ENCODE measurements at places on chromosomes 11 and 22.
A peak's percentile ranks its signal among the peaks of the same experiment; 100 is the strongest.

DNA sequence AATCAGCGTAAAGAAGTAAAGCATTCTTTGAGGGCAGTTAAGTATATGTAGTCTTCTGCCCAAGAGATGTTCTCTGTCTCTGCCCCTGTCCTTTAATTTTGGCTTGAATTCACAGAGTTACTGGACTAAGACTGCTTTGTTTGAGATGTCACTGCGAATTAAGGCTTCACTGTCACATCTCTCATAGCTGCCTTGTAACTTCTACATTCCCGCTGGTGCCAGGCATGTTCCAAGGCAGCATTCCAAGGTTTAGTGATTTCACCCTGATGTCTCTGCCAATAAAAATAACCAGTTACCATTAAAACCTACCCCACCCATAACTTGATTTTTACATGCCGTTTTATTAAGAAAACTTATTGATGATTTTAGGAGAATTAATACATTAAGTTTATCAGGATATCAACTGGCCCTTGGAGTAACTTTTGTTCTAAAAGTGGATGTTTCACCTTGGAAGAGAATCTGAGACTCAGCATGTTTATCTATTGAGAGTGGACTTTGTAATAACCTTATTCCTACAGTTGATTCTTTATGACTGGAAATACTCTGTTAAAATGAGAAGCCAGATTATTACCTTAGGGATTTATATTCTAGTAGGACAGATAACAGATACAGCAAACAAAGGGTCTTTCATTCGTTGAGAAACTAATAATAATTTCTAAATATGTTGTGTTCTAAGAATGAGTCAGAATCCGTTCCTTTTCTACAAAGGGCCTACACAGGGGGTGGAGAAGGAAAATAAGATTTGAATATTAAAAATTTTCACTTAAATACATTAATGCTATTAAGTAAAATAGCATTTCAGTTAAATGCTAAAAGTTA is 110.2 kb downstream of the UVRAG start:
- no peak for DNase-seq

DNA sequence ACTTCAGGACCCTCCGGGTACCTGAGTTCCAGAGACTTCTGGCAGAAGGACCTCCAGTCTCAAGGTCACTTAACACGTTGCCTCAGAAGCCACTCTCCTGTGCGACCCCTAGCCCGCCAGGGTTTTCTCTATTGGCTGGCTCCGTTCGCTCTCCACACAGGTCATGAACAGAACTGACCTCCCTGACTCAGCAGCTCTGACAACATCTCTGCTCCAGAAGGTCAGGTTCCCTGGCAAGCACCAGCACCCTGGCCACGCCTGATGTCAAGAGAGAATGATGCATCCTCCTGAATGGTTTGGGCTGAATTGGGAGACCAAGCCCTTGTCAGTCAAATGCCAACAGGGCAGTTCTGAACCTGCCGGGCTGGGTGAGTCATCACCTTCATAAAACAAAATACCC is 84.3 kb upstream of the TMEM45B start:
- no peak for DNase-seq

GRCh38 chr11:132373405-132374143 is 1003.2 kb downstream of the NTM start:
- DNase-seq = no peak

DNA sequence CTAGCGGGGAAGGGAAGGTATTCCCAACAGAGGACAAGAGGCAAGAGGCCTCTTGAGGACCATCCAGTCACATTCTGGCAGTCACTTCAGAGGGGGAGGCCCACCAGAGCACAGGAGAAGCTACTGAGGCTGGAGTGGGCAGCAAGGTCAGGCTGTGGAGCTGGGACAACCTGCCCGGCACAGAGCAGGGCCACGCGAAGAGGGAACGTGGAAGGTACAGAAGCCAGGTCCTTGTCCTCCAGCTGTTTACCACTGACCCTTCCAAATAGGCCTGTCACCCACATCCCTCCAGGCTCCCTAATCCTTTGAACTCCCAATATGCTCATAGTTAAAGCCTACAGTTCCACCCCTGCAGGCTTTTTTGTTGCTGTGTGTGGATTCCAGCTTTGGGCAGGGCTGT is 76.9 kb downstream of the IGLL1 start:
- DNase-seq = no peak

DNA sequence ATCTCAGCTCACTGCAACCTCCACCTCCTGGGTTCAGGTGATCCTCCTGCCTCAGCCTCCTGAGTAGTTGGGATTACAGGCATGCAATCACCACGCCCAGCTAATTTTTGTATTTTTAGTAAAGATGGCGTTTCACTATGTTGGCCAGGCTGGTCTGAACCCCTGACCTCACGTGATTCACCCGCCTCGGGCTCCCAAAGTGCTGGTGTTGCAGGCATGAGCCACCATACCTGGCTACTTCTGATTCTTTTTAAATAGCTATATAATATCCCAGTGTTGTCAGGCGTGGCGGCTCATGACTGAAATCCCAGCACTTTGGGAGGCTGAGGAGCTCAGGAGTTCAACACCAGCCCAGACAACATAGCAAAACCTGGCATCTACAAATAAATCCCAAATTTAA is 20.7 kb downstream of the TMEM41B start:
- no peak for DNase-seq

- peak; percentile 17 for DNase-seq
Measured at GRCh38 chr11:104256525-104256924, 92.6 kb upstream of the PDGFD start.

- DNase-seq = no peak
Measured at GRCh38 chr11:65796726-65797601, 10.1 kb downstream of the OVOL1 start.

- DNase-seq = peak; percentile 33
Measured at GRCh38 chr11:11841116-11841722, 553 bp upstream of the USP47 start.

GRCh38 chr11:5304046-5304445 is 2.3 kb upstream of the OR51B4 start:
- DNase-seq = peak; percentile 14

DNA sequence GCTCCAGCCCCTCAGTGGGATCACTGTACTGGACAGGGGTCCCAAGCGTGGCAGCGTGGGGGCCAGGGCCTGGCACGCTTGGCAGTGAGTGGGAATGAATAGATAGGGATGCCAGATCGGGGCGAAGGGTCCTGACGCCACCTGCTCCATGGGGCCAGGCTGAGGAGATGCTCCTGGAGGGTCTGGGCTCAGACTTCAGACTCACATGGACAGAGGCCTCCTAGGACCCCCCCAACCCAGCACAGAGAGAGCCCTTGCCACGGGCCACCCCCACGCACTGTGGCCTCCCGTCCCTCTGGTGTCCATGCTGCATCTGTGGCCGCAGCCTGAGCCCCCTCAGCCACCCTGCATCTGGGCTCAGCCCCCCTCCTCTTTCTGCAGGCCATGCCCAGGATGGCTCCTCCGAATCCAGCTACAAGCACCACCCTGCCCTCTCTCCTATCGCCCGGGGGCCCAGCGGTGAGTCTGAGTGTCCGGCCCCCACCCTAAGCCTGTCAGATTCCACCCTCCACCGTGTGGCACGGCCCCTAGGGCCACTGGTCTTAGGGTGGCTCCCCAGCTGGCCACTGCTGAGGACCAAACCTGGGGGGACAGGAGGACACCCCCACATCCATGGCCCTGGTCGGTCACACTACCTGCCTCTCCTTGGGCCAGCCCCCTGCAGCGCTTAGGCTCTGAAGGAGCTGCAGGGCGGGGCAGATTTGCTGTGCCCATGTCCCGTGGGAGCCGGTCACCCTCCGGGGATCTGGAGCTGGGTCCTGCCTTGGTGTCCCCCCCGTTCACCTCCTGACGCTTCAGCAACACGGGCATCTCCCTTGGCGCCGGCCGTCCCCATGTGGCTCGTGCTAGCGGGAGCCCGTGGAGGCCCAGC is 2.7 kb downstream of the MUC5AC start:
- DNase-seq = no peak

DNA sequence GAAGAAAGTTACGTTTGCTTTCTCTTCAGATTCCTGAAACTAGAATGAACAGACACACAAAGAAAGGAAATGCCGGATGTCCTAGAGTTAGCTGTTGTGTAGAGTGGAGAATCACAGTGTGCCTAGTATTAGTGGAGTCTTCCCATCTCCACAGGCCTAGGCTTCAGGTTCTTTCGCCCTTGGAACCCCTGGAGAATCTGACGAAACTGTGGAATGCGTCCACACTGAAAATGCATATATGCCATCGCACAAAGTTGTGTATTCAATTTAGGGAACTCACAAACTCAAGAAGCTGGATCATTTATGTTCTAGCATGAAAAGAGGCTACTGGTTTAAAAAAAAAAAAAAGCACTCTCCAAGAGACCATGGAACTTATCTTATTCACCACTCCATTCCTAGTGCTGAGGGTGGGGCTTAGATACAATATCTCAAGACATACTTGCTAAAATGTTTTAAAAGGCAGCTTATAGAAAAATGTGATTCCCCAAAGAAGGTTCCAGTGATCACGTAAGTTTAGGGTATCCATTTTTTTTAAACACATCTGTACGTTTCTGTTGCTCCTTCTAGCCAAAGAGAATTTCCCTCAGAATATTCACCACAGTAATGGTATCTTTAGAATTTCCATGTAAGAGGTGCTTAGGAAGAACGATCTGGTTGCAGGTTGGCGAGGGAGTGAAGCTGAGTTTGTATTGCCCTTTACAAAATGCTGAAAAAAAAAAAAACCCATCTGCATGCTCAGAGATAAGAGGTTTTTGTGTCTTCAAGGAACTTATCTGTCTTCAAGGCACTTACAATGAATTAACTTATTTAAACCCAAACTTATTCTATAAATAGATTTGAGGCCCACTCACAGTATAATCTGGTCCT is 20.0 kb downstream of the MAML2 start:
- DNase-seq = no peak

DNA sequence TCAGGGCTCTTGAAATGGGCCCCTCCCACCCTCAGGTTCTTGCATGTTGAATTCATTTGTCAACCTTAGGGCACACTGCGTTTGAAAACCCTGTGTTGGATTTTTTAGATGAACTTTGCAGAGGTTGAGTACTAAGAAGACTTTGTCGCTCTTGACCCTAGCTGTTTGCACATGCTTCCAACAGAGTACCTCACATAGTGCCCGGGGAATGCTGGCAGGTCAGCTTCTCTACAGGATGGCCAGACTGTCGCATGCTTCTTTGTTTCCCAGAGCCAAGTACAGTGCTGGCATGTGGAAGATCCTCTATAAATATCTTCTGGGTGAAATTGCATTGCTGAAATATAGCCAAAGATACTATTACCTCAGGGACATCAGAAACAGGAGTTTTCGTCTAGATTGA is 59.9 kb downstream of the FAT3 start:
- DNase-seq = no peak

GRCh38 chr11:18229501-18229900 is 7.1 kb downstream of the SAA4 start:
- DNase-seq = no peak

- DNase-seq = no peak
Measured at GRCh38 chr11:35131886-35132285, 7.1 kb upstream of the CD44 start.

DNA sequence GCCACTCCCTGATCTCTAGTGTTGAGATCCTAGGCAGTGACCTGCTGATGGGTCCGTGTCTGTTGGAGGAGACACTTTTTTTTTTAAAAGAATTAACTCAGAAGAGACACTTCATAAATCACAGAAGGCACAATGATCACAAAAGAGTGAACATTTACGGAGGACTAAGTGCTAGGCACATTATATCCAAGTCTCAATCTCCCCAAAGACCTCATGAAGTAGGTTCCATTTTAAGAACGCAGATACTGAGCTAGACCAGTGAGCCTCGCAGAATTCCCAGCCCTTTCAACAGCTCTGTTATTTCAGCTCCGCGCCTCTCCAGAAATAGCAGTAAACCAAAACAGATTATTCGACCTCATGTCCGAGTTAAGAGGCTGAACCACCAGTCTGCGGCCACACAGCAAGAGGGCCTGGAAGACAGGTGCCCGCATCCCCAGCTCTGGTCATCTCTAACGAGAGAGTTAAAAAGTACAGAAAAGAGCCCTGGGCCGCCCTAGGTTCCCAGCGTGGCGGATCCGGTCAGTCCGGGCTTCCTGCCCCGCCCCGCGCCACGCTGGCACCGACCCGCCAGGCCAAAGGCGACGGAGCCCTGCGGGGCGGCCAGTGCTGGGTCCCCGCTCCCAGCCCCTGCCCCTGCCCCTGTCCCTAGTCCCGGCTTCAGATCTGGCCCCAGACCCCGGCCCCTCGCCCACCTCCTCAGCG is 612 bp downstream of the XBP1 start:
- DNase-seq = peak; percentile 54

DNA sequence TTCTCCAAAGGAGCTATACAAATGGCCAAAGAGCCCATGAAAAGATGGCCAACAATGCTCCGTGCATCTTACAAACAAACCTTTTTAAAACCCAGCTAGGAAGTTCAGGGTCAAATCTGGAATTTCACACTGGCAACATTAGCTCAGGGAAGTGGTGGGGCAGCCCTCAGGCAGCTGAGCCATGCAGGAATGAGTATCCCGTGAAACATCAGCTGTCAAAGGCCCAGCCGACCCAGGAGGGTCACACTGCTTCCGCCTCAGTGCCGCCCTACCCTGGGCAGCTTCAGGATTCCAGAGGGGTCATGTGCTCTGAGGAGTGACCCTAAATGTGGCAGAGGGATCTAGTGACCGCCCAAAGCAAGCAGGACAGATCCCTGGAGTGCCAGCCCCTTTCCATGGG is 73.4 kb downstream of the LINC01488 start:
- no peak for DNase-seq

GRCh38 chr11:27211370-27212127 is 151.5 kb downstream of the CCDC34 start:
- DNase-seq = no peak

DNA sequence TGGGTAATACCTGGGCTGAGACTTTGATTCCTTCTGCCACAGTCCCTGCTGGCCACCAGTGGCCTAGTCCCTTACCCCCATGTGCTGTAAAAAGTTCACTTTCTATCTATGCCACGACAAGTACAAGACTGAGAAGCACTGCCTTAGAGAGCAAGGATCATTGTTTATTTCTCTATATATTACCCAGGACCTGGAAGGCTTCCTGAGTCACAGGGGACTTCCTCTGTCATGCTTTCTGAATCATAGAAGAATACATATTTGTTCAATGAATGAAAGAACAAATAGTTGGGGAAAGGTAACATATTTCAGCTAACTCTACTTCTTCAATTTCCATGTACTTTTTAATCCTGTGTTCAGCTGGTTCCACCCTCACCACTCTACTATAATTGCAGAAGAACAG is 5.5 kb upstream of the SYT9 start:
- peak; percentile 1 for DNase-seq

DNA sequence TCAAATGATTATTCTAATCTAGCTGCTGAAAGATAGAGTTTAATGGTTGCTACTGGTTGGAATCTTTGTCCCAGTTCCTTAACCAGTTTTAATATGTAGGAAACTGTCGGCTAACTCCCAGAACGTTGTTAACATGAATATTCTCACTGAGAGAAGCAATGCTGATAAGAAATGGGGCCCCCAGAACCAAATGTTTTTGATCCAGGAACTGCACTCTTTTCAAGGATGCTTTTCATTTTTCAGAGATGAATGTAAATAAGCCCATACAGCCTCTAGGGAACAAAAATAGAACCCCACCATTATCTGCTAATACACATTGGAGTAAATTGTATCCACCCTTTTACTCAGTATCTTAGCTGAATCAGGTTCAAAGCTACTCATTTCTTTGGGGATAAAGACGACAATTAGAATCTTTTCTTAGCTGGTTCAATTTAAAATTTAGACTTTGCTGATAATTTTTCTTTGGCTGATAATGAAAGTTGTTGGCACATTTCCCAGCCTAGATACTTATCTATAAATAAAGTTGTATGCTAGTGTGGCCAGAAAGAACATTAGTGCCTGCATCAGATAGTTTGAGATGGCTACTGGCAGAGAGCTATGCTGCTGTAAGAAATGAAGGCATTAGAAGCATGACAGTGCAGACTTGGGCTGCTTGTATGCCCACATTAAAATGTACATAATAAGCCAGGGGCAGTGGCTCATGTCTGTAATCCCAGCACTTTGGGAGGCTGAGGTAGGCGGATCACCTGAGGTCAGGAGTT is 323.3 kb upstream of the PDGFD start:
- peak; percentile 11 for DNase-seq
